ENCODE measurements at places on chromosomes 3 and 15.

- no peak for DNase-seq
These were observed 125.9 kb upstream of the BCL6 start for GRCh38 chr3:187871204-187871591.

- DNase-seq = no peak
These were observed 300.5 kb upstream of the ALCAM start for GRCh38 chr3:105065895-105066839.

DNA sequence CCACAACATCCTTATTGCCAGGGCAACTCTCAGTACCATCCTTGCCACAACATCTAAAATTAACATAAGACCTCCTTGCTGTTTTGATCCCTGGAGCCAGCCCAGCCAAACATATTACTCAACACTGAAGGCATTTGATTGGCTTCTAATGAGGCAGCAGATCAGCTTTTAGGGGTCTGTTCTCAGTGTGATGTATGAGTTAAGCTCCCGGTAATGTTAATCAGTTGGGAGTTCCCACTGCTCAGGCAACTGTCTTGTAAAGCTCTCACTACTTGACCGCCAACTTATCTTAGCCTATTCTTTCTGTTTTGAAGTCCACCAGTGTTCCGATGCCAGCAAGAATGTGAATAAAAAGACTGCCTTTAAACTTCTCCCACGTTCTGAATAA is 158.9 kb downstream of the FOXB1 start:
- no peak for DNase-seq

DNA sequence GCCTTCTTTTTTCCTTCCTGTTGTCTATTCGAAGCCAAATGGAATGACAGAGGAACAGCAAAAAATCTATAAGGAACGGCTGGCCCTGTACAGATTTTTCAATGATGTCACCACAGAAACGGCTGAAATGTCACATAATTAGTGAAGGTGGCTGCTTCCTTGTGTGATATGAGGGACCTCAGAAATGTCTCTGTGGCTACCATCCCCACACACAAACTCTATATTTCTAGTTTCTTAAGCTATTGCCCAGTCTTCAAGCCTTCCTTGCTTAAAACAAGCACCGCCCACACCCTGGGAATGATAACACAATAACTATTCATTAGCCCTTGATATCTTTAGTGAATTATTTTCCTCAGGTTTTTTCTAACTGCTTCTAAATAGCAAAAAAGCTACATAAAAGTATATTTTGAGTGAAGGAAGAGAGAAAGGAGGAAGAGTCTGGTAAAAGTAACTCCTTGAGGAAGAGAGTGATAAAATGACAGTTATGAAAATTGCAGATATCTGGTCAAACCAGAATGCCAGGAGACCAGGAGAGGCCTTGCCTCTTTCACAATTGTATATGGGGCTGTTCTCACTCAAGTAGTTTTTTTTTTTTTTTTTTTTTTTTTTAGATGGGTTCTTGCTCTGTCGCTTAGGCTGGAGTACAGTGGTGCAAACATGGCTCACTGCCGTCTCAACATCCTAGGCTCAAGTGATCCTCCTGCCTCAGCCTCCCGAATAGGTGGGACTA is 38.7 kb downstream of the FMN1 start:
- no peak for DNase-seq

DNA sequence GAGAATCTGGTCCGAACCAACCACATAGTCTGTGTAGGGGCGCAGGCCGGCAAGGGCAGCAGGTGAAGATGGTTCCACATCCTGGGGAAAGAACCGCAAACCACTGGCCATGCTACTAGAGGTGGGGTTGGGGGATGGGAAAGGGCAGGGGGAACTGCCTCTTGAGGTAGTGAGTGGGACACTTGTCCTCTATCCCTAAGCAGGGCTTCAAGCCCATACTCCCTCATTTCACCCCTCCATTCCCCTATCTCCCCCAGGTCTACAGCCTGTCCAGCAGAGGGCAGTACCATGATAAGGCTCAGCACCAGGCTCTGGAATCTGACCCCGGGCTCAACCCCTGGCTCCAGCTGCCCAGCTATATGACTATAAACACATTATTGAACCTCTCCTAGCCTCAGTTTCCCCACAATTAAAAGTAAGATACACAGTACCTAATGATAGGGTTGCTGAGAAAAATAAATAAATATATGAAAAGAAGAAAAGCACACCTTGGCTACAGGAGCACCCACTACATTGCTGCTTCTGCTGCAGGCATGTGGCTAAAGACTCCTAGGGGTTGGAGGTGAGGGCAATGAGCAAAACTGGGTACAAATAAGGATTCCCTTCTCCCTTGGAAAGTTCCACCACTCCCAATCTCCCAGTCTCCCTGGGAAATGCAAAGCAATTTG is 6.3 kb downstream of the GORASP1 start:
- no peak for DNase-seq

- no peak for DNase-seq
These were observed 984 bp downstream of the FGF7 start for GRCh38 chr15:49423901-49424550.

- no peak for DNase-seq
These were observed 7.2 kb downstream of the TMOD2 start for GRCh38 chr15:51758645-51759044.

DNA sequence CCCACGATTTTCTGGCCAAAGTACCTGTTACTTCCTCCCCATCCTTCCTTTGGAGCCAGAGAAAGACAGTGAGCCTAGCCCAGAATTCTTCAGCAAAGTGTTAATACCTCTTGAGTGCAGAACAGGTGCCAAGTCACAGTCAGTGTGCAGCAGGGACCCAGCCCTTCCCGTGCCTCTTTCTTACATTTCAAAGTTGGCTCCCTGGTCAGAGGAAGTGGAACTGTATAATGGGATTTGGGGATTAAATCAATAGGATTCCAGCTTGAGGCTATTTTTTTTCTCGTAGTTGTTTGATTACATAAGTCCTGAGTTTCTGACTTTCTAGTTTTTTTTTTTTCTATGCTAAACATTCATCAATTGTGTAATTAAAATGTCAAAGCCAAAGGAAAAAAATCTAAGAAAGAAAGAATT is 52.6 kb upstream of the ABHD10 start:
- no peak for DNase-seq

- DNase-seq = no peak
These were observed 59.1 kb upstream of the CA12 start for GRCh38 chr15:63440756-63441155.

DNA sequence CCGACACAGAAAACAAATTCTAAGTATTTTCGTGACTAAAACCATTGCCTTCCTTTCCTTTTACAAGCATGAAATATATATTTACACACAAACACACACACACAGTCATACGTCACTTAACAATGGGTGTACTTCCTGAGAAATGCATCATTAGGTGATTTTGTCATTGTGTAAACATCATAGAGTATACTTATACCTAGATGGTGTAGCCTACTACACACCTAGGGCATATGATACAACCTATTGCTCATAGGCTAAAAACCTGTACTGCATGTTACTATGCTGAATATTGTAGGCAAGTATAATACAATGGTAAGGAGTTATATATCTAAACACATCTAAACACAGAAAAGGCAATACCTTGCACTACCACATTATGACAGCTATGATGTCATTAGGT is 28.6 kb downstream of the COL6A5 start:
- DNase-seq = no peak

DNA sequence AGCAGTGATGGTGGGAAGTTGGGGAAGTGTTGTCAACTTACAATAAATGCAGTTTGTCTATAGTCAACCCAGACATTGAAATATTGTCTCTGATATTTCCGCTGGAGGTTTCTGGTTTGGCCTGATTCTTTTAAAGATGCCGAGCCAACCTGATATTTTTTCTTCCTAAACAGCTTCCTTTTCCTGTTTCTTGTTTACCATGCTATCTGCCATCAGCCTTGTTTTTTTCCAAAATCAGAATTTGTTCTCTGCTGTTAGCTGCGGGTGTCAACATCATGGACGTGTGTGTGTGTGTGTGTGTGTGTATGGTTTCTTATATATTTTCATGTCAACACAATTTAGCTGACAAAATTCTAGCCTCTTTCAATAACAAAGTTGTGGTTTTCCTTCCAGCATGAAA is 41.2 kb upstream of the XCR1 start:
- no peak for DNase-seq

DNA sequence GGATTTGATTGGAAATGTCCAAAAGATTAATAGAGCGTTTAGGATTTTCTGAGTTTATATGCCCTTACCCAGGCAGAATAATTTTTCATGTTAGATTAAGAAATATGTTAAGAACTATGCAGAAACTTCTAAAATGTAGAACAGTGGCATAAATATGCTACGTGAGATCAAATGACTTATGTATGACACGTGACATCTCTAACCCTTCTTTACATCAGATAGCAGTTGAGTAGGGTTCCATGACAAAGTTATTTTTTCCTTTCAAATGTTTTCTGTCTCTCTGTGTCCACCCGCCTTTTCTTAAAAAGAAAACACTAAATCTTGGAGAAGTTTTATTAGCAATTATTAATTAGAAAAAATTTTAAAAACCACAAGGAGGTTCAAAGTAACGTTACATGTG is 8.6 kb upstream of the TFG start:
- no peak for DNase-seq

- DNase-seq = no peak
These were observed 27.4 kb downstream of the GLDN start for GRCh38 chr15:51368751-51369450.

- DNase-seq = no peak
These were observed 179.7 kb upstream of the TOPAZ1 start for GRCh38 chr3:44061961-44062360.

DNA sequence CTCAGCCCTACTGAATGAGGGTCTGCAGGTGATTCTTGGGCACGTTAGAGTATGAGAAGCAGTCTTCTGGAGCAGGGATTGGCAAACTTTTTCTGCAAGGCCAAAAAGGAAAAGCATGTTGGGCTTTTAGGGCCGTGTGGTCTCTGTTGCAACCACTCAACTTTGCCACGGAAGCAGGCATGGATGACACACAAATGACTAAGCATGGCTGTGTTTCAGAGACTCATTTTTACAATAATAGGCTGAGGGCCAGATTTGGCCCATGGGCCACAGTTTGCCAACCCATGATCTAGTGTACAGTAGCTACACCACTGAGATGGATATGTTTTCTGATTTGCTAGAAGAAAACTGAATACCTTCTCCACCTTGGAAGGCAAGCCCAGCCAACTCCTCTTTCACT is 66.1 kb upstream of the PRICKLE2 start:
- DNase-seq = no peak
